Stimulated activated CD4-positive, alpha-beta T cell treated with anti-CD3 and anti-CD28 coated beads, TNF-alpha, amount 100 ng/mL, for 1 hour (primary cell): ENCODE measurements at places on chromosomes 5 and 9.

- DNase-seq: no peak
Measured at GRCh38 chr9:109027176-109027575, 13.9 kb upstream of the CTNNAL1 start.

DNA sequence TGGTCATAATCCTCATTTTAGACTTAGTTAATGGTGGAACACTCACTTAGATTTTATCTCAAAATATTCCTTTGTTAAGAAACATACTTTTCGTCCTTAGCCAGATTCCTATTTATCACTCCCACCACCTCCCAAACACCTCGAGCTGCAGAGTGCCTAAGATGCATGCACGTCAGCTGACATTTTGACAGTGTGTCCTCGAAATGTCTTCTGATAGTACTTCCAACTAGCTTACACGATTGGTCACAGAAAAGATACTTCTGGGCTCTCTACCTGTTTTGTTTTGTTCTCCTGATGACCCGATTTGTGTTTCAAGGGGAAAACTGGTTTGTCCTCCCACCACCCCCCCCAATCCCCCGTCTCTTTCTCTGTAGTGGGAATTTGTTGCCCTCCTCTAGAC lies 230.1 kb downstream of the MAST4 start:
- no peak for DNase-seq

- no peak for DNase-seq
Measured at GRCh38 chr9:134895908-134896833, 15.6 kb downstream of the FCN2 start.

DNA sequence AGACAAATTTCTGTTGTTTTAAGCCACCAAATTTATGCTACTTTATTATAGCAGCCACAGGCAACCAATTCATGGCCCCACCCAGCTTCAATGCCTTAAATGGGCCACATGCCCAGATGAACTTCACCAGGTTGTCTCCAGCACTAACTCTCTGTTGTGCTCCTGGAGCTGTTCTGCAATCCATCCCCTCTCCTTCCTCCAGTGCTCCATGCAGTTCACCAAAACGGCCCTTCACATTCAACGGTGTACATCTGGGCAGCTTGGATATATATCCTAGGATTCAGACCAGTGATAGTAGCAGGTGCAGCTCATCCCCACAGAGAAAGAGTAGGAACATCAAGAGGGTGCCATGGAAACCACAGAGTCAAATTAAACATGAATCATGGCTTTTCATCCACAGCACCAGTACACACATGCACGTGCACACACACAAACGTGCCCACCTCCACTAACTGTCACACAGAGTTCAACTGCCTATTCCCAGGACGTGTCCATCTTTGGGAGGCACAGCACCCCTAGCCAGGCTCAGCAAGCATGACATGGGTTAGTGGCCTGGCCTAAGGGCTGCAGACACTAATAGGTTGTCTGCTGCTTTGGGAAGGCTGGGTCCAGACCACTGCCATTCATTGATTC lies 134.5 kb downstream of the MED10 start:
- no peak for DNase-seq

DNA sequence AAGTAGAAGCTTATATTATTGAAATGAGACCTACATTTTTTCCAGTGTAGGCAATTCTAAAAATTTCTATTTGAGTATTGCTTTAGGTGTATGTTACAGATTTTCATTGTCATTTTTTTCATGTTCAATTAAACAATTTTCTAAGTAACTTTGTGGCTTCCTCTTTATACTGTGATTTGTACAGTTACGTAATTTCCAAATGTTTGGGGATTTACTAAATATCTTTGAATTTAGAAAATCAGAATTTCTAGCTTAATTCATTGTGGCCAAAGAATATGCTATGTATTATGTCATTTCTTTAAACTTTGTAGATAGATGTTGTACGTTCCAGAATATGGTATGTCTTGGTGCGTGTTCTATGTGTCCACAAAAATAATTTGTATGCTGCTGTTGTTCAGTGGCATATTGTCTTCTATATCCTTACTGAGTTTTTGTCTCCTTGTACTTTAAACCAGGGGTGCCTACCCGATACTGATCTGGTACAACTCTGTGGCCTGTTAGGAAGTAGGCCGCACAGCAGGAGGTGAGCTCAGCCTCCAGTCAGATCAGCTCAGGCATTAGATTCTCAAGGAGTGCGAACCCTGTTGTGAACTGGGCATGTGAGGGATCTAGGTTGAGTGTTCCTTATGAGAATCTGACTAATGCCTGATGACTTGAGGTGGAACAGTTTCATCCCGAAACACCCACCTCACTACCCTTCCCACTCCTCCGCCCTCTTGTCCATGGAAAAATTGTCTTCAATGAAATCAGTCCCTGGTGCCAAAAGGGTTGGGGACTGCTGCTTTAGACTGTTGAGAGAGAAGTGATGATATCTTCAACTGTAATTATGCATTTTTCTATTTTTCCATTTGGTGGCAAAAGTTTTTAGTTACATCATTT lies 63.5 kb downstream of the UBE2R2 start:
- no peak for DNase-seq

GRCh38 chr9:83526901-83527300 lies 11.3 kb downstream of the FRMD3 start:
- DNase-seq: no peak

- no peak for DNase-seq
Measured at GRCh38 chr5:179406031-179406961, 61.0 kb upstream of the ADAMTS2 start.

DNA sequence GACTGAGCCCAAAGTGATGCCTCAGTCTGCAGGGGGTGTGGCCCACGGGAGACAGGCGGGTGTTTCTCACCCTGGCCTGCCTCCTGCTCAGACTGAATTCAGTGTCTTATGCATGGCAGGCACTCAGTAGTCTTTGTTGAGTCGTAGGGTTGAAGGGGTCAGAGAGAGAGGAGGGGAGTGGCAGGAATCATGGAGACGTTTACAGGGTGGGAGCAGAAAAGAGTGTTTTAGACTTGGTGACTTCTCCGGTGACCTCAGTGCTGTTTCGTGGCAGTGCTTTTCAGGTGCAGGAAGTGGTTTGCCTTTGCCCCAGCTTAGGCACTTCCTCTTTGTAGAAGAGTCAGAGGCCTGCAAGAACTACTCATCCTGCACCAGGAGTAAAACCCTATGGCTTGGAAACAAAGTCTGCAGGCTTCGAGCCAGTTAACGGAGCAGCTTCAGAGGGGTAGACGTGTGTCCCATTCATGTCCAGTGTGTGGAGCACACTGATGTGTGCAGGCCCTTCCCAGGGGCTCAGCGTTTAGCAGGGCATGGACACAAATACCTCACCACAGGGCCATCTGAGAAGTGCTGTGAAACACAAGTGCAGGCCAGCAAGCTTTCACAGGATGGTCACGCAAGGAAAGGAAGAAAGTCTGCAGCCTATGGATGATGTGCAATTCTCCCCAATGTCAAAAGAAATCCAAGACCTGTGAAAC lies 24.5 kb upstream of the SEMA4D start:
- peak; percentile 50 for DNase-seq

GRCh38 chr5:9125852-9126251 lies 420.0 kb downstream of the SEMA5A start:
- DNase-seq: no peak

GRCh38 chr5:55140908-55141665 lies 18.9 kb upstream of the GPX8 start:
- DNase-seq: no peak

- no peak for DNase-seq
Measured at GRCh38 chr9:99222416-99223270, 561 bp downstream of the SEC61B start.

DNA sequence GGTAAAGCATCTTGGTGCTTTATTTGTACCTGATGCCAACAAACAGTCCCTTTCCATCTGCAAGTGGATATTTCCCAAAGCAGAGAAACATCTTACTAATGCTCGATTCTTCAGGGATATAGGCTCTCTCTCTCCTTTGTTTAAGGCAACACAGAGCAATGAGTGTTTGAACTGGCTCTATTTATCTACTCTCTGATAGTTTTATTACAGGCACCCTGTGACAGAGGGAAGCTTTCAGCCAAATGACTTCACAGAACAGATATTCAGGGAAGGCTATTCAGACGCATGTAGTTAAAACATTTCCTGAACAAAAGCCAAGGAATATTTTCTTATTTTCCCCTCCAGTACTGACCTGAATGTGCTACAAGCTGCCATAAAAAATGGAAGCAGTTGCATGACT lies 141.8 kb downstream of the YIPF5 start:
- no peak for DNase-seq

DNA sequence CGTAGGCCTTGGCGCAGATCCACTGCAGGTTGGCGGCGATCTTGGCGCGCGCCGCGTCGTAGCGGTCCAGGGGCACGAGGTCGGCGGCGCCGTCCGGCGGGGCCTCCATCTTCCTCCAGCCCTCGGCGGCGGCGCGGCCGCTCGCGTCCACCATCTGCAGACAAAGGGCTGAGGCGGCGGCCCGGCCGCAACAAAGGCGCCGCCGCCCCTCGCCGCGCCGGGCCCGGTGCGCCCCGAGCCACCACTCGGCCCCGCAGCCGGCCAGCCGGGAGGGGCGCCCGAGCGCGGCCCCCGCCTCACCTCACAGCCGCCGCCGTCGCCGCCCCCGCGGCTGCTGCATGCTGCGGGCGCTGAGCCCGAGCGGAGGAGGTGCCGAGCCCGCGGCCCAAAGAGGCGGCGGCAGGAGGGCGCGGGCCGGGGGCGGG lies 328 bp downstream of the CAMSAP1 start:
- DNase-seq: no peak

DNA sequence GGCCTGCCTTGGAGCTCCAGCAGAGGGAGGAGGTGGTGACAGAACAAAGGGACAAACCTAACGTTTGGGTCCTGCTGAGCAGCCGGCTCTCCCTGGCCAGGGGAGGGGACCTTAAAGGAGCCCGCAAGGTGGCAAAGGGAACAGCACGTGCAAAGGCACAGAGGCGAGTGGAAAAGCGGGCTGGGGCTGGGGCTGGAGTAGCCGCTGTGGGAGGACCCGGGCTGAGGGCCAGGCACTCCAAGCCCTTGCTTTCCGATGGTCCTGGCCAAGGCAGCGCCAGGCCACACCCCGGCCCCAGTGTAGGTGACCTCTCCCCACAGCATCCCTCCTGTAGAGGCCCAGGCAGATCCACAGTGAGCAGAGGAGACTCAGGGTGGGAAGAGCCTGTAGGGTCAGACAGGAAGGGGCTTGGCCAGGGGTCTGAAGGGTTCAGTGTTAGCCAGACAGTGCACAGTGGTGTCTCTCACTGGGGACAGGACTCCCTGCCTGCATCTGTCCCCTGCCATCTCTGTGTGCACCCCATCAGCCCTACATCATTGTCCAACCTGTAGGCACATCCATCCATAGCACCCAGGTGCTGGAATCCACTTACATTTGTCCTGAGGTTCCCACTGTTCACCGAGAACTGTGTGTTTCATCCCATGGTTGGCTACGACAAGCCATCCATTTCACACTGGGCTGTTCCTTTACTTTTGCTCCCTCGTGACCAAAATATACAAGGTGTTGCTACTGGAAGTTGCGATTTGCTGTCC lies 77.0 kb downstream of the NEK6 start:
- no peak for DNase-seq

GRCh38 chr5:172793577-172794488 lies 22.8 kb upstream of the DUSP1 start:
- no peak for DNase-seq

DNA sequence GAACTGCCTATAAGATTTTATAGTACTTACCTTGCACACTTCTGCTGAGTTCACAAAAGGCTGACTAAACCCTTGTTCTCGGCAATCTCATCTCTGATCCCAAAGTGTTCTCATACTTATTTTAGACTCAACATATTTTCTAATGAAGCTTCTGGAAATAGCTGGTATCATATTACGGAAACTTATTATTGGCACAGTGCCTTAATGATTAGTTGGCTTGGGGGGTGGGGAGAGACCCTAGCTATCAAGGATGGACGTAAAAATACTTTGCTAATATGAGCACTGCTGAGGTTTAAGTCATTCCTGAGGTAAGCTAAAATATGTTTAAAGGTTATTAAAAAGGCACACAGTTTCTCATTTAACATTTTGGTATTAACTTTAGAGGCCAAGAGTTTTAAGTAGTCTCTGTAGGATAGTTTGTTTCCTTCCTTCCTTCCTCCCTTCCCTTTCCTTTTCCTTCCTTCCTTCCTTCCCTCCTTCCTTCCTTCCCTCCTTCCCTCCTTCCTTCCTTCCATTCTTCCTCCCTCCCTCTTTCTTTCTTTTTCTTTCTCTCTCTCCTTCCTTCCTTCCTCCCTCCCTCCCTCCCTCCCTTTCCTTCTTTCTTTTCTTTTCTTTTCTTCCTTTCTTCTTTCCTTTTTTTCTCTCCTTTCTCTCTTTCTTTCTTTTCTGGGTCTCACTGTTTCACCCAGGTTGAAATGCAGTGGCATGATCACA lies 31.5 kb downstream of the ZSWIM6 start:
- DNase-seq: no peak

- DNase-seq: no peak
Measured at GRCh38 chr9:121656941-121657470, 5.6 kb downstream of the DAB2IP start.

GRCh38 chr5:151700820-151701219 lies 14.1 kb upstream of the SPARC start:
- no peak for DNase-seq

- no peak for DNase-seq
Measured at GRCh38 chr5:90356622-90357021, 52.9 kb downstream of the CETN3 start.

- no peak for DNase-seq
Measured at GRCh38 chr9:95406121-95406520, 88.6 kb upstream of the FANCC start.

DNA sequence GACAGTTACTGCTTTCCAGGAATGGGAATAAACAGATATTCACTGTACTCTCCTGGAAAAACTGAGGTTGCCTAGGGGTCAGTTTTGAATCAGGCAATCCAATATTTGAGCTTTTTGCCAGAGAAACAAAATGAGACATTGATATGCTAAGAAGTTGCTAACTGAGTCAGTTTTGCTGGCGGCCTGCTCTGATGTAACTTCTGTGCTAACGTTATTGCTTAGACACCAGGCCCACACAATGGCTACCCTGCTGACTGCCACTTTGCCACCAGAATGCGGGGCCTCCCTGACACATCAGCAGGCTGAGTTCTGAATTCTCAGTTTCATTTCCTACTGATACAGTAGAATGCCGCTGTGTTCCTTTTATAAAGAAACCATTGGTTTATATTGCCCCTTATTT lies 18.2 kb upstream of the ZNF618 start:
- no peak for DNase-seq

- no peak for DNase-seq
Measured at GRCh38 chr9:69173497-69173890, 583 bp upstream of the TJP2 start.

DNA sequence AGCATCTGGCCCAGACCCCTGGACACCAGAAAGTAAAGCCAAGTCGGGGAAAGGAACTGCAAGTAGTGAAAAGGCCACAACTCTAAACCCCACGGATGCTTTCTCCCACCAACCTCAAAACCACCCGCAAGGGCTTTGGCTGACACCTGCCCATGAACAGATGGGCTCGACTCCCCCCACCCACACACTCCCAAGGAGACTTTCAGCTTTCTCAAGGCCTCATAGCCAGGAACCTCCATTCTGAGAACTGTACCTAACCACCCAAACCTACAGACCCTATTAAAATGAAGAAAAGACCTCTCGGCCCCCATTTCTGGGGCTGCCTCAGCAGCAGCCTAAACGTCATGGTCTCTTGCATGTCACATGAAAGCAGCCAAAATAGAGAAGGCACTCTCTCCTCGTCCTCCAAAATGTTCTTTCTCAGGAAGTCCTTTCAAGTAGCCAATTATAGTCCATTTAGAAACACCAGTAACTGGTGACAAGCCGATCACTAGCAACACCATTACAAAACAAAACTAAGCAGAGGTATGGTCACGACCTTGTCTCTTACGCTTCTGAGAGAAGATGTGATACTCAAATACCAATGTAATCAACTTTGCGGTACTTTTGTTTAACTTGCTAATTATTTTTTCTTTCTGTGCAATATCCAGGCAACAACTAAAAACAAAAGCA lies 2.9 kb downstream of the B4GALT1 start:
- no peak for DNase-seq
